Dermis lymphatic vessel endothelial cell (primary cell): ENCODE measurements at places on chromosomes 16 and 17. TPM values are rescaled to one million over a fixed set of nuclear protein-coding genes. Genes with fewer than 3 reads are reported as not detected.

BIRC5 gene
- 14.4 and 15.0 TPM in 2 replicates for total RNA-seq

ZNF287 gene
- 1.3 and 2.8 TPM in 2 replicates for total RNA-seq

G6PC3 gene
- total RNA-seq = 19.2 and 25.9 TPM in 2 replicates

CSH2 gene
- total RNA-seq = not detected in 2 replicates

JPH3 gene
- 0.43 and 1.5 TPM in 2 replicates for total RNA-seq

C1QL1 gene
- not detected in 2 replicates for total RNA-seq
